ENCODE measurements at places on chromosomes 7 and 10. TPM values are rescaled to one million over a fixed set of nuclear protein-coding genes. Genes with fewer than 3 reads are reported as not detected.

DNA sequence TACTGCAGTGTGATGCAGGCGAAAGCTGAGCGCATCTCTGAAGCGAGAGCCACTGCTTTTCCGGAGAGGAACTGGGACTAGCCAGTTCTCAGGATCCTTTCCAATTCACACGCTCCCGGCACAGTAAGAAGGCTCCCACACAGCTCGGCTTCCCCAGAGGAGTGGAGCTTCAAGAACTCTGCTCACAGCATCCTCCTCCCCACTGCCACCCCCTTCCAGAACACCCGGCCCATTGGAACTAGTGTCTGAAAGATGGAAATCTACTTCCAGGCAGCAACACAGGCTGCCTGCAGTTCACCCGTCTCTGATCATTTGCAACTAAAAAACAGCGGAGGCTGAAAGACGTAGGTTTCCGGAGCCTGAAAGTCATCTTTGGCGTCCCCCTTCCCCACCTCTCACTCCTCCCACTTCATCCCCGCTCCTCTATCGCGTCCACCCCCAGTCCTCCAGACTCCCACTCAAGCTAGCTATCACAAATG is at the start of gene DGKB:
TSS of gene DGKB (minus strand) at position 163 of the 479 bp plus-strand sequence.
- H3K4me1 ChIP-seq = peaks cover 2% of the 10 kb centered on the region
- DNase-seq = peak; percentile 76
- H3K27me3 ChIP-seq = no peaks in the 10 kb centered on the region
- H3K27ac ChIP-seq = no peak within 1 kb of the TSS
- peak within 1 kb of the TSS; percentile 58 for H3K4me3 ChIP-seq

THAP5 gene
- 32.6 TPM for total RNA-seq

GRCh38 chr10:2791774-2792443 is 275.4 kb upstream of the PFKP start:
- H3K27ac ChIP-seq = no peak overlapping the region
- no peaks in the 10 kb centered on the region for H3K36me3 ChIP-seq
- no peak overlapping the region for H3K4me3 ChIP-seq
- no peak for DNase-seq
- no peaks in the 10 kb centered on the region for H3K4me1 ChIP-seq
- H3K27me3 ChIP-seq = no peaks in the 10 kb centered on the region

FGFR2 gene
- total RNA-seq = 59.4 TPM

GRCh38 chr10:62813981-62814380 is 2.2 kb downstream of the EGR2 start:
- H3K36me3 ChIP-seq = no peaks in the 10 kb centered on the region
- H3K27ac ChIP-seq = no peak overlapping the region
- peaks cover 3% of the 10 kb centered on the region for H3K4me1 ChIP-seq
- H3K4me3 ChIP-seq = no peak overlapping the region

DNA sequence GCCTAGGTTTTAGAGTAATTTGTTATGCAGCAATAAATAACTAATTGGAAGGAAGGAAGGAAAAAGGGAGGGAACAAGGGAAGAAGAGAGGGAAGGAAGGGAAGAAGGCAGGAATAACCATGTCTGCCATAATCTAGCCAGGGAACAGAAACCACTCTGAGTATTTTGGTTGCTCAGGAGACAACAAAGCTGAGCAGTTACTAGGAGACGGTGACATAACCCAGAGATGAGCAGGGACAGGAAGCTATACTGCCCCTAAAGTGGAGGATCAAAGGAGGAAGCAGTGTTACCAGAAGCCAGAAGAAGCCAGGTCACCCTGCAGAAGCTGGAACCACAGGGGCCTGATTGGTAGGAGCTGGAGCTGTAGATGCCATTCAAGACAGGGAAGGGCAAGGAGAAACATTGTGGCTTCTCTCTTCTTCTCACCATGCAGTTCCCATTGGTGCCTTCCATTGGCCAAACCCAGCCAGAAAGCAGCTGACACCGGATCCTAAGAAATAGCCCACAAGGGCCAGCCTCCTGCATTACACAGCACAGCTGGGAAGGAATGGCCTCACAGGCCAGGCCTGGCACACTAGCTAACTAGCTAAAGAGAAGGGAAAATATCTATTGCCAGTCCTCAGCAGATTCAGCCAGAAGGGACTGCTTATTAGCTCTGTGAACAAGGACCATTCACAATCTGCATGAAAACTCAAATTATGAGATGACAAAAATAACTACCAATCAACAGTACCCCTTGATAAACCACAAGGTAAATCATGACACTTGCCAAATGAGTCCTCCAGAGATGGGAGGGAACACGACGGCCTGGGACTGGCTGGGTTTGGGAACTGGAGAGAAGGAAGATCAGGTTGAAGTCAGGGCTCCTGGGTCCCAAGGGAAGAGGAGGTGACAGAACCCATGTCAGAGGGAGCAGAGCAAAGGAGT is 184.5 kb upstream of the NFE2L3 start:
- H3K27ac ChIP-seq = no peak overlapping the region
- no peak for DNase-seq
- H3K4me3 ChIP-seq = no peak overlapping the region
- H3K36me3 ChIP-seq = no peaks in the 10 kb centered on the region

All from kidney (tissue), 22 donors.